ENCODE measurements at places on chromosomes 13 and 19.
A peak's percentile ranks its signal among the peaks of the same experiment; 100 is the strongest.

DNA sequence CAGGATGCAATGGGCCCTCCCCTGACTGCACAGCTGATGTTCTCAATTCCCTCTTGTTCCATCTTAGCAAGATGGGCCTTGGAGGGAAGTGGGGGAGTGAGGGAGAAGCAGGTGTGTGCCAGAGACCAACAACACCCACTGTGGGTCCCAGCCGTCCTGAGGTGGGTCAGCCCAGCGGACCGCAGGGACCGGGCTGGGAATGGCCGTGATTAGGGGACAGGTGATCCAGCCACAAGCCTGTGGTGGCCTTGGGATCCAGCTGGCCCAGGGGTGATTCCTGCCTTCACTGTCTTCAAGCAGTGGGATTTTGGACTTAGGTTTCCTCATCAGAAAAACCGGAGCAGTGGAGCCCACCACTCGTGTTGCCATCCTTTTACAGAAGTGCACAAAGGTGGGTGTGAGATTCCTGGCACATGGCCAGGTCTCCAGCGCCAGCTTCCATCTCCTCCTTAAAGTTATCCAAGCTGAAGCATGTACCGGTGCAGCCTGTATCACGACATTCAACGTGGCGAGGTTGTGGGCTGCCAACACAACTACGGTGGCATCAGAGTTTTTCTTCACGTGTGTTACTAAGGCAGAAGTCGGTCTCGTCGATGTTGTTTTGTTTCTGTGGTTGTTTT lies 9.0 kb upstream of the ATP11A start:
- DNase-seq, result no peak

GRCh38 chr13:98254513-98254912 lies 77.4 kb upstream of the RNF113B start:
- no peak for DNase-seq

GRCh38 chr19:40264314-40265054 lies 20.7 kb downstream of the AKT2 start:
- DNase-seq, result no peak

GRCh38 chr19:13012690-13013608 lies 17.7 kb downstream of the NFIX start:
- DNase-seq, result no peak

GRCh38 chr19:45271735-45272108 lies 20.7 kb downstream of the MARK4 start:
- no peak for DNase-seq

DNA sequence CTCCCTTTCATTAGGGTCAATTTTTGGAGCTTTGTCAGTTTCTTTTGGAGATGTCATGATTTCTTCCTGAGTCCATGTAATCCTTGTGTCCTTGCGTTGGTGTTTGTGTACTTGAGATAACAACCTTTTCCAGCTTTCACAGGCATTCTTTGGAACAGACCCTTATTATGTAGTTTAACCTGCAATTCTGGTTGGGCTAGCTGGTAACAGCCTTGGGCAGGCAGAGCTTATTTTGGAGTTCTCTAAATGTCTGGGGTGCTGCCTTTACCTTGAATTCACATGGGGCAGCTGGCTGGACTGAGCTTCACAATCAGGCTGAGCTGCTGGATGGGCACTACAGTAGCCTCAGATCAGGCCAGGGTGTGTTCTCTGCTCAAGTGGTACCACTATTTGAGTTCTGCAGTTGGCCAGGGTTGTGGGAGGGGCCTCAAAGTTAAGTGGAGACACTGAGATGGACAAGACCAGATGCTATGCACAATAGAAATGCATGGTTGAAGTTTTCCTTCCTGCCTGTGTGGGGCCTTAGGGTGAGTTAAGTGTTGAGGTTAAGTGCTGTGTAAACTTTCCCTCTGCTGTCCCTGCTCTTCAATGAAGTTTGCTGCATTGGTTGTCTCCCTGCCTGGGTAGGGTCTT lies 277.3 kb downstream of the ATP8A2 start:
- DNase-seq, result no peak

GRCh38 chr19:42028304-42029216 lies 34.5 kb upstream of the ATP1A3 start:
- DNase-seq, result no peak

- no peak for DNase-seq
Observed at GRCh38 chr19:41944336-41944735, 14.8 kb downstream of the RABAC1 start.

GRCh38 chr13:46620471-46620870 lies 67.5 kb downstream of the LRCH1 start:
- no peak for DNase-seq

- DNase-seq, result peak; percentile 72
Observed at GRCh38 chr19:18232540-18233223, 6.4 kb upstream of the PDE4C start.

DNA sequence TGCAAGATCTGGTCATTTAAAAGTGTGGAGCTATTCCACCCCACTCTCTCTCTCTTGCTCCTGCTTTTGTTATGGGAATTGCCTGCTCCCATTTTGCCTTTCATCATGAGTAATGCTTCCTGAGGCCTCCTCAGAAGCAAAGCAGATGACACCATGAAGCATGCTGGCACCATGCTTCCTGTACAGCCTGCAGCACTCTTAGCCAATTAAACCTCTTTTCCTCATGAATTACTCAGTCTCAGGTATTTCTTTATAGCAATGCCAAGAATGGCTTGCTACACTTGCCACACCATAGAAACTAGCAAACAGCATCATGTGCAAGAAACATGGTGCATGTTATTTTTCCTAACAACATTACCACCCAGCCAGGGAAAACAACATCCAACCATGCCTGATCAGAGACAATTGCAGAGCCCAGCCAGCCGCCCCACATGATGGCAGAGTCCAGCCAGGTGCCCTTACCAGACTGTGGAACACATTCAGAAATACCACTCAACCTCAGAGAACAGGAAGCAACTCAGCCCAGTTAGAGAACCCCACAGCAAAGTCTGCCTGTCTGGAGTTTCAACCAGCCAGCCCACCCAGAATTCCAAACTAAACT lies 36.9 kb downstream of the SYDE1 start:
- DNase-seq, result no peak

DNA sequence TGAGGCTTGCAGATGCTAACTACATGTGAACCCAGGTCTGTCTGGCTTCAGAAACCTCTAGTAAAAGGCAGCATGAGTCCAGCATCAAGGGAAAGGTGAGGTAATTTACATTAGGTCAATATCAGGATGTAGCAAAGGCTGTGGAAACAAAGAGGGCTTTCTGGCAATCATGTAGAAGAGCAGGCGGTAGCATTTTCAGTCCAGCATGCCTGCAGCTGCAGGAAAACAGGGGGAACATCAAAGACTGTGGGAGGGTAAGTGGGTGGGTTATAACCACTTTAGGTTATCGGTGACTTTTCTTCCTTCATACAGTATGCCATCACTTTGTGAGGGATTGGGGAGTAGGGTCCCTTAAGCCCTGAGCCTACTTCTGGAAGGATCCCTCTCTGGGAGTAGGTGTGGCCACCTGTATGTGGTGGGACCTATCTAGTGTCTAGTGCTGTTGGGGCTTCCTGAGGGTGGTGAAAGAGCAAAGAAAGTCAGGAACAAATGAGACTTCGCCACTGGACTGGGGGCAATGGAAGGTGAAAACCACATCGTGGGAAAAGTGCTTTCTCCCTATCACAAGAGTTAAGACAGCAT lies 10.8 kb downstream of the SUGP2 start:
- DNase-seq, result no peak

GRCh38 chr19:1624458-1624857 lies 19.2 kb upstream of the UQCR11 start:
- peak; percentile 95 for DNase-seq

DNA sequence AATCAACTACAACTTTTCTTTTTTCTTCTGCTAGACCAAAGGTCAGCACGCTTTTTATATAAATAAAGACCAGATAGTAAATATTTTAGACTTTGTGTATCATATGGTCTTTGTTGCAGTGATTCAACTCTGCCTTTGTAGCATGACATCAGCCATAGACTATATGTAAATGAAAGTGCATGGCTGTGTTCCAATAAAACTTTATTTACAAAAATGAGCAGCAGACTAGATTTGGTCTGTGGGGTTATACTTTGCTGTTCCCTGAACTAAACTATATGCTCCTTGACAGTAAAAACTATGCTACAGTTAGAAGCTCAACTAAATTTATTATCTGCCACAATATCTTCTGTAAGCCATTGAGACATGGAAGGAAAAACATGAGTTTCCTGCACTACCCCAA lies 100.0 kb downstream of the RNASEH2B start:
- DNase-seq, result no peak

DNA sequence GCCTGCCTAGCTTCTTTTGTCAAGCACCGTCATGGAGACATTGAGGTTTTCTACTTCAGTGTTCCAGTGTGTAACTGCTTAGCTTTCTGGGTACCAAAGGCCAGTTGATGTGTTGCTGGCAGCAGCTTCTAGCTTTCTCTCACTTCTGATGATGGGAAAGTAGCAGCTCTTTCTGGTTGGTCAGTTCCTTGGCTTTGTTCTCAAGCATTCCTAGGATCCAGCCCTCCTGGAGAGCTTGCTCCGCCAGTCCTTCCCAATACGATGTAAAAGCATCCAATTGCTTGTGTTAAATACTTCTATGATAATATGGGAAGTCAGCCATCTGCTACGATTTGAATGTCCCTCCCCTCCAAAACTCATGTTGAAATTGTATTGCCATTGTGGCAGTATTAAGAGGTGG lies 182.8 kb downstream of the UGGT2 start:
- DNase-seq, result no peak

DNA sequence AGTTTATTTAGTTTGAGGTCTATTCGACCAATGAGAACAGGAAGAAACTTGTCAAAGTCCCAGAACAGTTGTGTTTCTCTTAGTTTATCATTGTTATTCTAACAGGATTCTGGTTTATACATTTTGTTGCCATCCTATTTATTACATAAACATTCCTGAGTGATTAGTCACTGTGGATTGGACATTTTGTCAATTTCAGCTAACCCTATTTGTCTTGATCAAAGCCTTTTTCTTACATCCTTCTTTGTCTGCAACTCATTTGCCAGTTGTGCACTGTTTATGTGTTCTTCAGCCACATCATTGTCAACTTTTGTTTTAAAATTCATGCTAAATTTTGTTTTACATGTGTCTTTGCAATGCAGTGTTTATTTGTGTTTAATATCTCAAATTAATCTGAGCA lies 886.0 kb upstream of the SLC10A2 start:
- no peak for DNase-seq
